Daoy (cell line): ENCODE measurements at places on chromosomes 16 and 17. TPM values are rescaled to one million over a fixed set of nuclear protein-coding genes. Genes with fewer than 3 reads are reported as not detected.

- DNase-seq = no peak
Measured at GRCh38 chr16:66695471-66695934, 1.0 kb downstream of the CMTM4 start.

GRCh38 chr16:84298376-84298899, 3.8 kb downstream of the WFDC1 start:
- DNase-seq = no peak

Gene NOG
- 0.92 and 1.4 TPM in 2 replicates for total RNA-seq

- DNase-seq = peak; percentile 100
Measured at GRCh38 chr17:15651583-15652110, 32.1 kb upstream of the FBXW10B start.

Gene GUCY2D
- under 0.01 TPM in 1 of 2 replicates, not detected in the other for total RNA-seq

Gene CES1
- 0.17 and 9.0 TPM in 2 replicates for total RNA-seq

- no peak for DNase-seq
Measured at GRCh38 chr17:50547736-50548083, 736 bp downstream of the SPATA20 start.

DNA sequence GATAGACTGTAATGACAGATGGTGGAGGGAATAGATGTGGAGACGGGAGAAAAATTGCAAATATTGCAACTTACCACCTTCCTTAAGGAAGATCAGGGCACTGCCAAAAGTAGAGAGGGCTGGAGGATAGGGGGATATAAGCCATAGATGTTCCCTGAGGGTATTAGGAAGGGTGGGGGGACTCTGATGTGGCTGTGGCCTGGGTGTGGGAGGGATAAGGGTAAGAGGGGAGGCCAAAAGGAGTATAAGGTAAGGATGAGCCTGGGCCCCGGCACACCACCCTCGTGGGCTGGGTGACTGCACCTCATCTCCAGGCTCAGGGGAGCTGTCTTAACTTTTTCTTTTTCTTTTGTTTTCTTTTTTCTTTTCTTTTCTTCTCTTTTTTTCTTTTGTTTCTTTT, 30.6 kb upstream of the BRD7 start:
- DNase-seq = no peak

GRCh38 chr16:1968146-1968953, 1.7 kb downstream of the RNF151 start:
- no peak for DNase-seq

DNA sequence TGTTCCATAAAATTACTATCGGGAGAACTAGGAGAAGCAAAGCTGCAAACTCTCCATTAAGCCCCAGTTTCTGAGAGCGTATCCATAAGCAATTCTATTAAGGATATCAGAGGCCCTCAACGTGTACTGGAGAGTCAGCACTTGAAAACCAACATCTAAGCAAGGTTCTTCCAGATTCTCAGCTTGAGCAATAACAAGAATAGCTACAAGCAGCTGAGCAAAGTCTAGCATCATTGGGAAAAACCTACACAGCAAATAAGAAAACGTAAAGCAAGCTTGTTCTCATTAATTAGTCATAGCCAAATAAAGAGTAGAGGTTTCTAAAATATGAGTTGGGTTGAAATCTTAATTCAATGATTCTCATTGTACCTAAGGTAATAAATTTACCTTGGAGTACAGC, 26.9 kb upstream of the COX10 start:
- DNase-seq = no peak

DNA sequence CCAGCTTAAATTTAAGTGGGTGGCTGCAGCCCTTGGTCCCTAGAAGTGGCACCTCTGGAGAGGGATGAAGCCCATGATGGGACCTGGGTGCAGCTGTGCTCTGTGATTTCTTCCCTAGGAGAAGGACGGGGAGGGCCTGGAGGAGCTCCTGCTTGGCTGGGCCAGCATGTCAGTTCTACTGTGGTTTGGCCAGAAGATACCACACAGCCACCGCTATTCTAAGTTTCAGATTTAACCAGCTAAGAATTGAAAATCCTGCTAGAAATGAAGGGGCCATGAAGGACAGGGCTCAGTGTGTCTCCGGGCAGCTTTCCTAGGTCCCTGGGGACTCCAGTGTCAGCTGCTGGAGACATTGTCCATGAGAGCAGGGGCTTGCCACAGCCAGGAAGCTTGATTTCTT, 9.7 kb downstream of the RAP1GAP2 start:
- no peak for DNase-seq

DNA sequence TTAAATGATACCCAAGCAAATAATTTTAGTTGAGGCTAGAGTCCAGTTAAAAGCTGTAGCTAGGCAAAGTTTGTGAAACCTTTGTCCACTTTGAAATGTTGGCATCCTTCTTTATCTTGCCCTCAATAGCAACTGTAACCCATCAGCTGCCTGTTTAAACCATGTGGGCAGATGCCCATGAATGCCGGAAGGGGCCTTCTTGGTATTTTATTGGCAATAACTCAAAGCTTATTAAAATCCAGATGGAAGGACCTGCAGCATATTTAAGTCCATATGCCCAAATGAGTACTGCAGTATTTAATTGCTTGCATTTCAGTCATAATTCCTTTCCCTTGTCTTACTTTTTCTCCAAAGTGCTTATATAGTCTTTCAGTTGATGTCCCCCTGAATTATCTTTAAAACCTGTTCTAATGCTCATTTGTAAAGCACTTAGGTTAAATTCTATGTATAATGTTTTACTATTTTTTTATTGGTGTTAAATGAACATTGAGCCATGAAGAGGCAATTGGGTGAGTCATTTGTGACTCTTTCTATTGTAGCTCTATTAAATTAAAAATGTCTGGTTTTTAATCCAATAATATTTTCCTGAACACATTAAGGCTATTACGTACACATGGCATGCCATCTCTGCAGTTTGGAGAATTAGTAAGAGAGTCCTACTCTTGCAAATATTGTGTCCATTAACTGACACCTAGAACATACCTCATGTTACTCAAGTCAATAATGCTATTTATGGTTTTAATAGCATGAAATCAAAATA, 225.3 kb downstream of the KCNJ2 start:
- no peak for DNase-seq
